ENCODE measurements at places on chromosomes 2 and 18.

GRCh38 chr2:95393901-95394300 is 8.6 kb upstream of the FAHD2A start:
- DNase-seq, result no peak

DNA sequence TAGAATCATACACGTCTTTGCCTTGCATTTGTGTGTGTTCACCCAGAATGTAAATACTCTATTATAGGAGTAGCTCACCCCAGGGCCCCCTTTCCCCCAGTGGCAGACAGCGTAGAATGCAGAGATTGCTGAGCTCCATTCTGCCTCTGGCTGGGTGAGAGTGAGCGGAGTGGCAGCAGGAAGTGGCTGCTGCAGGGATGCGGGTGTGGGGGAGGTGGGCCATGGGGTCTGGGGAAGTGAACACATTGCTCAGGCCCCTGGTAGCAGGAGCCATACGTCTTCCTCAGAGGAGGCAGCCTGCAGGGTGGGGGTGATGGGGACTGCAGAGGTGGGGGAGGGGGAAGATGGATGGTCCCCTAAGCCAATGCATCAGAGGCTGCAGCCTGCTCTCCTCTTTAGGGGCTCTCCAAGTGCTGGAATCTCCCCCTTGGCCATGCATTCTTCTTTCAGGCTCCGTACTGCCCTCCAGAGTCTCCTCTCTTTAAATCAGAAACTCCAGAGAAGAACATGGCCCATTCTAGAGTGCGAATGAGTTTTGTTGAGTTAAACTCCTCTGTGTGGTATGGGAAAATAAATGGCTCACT is 72.2 kb downstream of the CELF4 start:
- no peak for DNase-seq

- no peak for DNase-seq
Observed at GRCh38 chr2:175030380-175031271, 25.4 kb upstream of the CHN1 start.

DNA sequence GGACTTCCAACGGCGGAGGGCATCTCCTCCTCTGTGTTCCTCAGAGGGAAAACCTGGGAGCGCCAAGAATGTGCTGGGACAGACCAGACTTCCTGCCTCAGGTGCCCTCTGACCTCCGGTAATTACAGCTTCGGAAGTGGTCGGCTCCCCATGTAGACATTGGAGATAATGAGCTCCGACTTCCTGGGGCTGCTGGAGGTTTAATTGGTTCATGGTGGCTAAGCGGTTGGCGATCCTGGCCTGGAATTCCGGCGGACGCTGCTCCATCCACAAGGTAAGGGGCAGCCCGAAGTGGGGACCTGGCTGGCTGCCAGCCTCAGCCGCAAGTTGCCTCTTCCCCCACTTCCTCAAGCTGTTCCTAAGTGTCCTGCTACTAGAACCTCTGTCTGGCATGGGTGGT is 83.2 kb upstream of the EPC2 start:
- DNase-seq, result no peak

DNA sequence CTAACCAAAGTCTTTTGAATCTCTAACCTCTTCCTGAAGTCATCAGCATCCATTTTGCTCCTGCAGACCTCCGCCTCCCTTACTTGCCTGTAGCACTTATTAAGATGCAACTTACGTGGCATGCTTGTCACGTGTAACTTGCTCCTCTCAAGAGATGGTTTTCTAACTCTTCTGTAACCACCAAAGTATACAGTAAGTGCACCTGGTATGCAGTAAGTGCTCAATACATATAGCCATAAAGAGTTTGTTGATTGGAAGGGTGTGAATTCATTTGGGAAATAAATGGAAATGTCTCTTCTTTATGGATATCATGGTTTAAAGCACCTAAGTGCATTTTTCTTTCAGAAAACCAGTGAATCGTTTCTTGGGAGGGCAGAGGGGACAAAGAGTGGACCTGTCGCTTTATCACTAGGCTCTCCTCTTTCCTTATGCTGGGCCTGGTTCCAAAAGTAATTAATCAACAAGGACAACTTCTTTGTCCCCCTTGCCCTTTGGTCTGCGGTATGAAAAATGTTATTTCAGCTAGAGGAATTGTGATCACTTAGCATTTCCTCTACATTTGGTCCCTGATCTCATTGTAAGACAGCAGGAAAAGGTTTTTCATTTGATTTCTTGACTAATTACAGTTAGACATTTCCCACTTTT is 370.0 kb upstream of the SPRED2 start:
- DNase-seq, result no peak

DNA sequence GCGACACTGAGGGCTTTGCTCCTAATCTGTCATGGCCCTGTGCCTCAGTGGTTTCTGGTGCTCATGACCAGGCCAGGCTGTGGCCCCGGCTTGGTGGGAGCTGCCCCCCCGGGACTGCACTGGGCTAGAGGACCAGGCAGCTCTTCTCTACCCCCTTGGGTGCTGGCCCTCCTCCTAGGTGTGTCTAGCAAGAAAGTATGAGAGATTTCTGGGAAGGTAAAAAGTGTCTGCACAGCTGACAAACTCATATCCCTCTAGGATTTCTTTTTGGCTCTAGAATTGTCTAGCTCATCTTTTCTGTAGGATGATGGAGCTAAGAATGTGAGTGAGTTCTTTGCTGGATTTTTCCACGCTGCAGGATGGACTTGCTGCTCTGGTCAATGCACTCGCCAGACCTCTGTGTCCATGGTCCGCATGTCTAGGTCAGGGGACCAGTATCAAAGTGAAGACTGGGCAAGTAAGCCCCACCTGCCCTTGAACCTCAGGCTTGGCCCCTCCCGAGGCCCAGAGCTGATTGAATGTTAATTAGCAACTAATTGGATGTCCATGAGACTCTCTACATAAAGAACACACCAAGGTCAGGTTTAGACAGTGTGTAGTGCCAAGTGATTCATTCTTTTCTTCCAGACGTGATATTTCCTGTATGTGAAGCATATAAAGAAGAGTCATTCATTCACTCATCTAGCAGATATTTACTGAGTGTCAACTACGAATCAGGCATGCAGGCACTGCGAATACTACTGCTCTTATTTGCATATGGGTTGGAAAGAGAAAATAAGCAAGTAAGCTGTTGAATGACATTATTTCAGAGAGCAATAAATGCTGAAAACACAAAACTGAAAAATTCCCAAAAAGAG is 15.6 kb upstream of the PSD4 start:
- peak; percentile 15 for DNase-seq

GRCh38 chr2:50943791-50944190 is 88.1 kb downstream of the NRXN1 start:
- DNase-seq, result no peak

- no peak for DNase-seq
Observed at GRCh38 chr2:203987959-203988358, 51.4 kb downstream of the ICOS start.

- no peak for DNase-seq
Observed at GRCh38 chr18:31203096-31203793, 40.6 kb upstream of the DSC1 start.

GRCh38 chr2:174561283-174561971 is 36.2 kb downstream of the WIPF1 start:
- no peak for DNase-seq

GRCh38 chr2:118232796-118233195 is 144.5 kb downstream of the INSIG2 start:
- DNase-seq, result no peak

GRCh38 chr2:45612285-45612684 is 1.2 kb upstream of the SRBD1 start:
- no peak for DNase-seq

DNA sequence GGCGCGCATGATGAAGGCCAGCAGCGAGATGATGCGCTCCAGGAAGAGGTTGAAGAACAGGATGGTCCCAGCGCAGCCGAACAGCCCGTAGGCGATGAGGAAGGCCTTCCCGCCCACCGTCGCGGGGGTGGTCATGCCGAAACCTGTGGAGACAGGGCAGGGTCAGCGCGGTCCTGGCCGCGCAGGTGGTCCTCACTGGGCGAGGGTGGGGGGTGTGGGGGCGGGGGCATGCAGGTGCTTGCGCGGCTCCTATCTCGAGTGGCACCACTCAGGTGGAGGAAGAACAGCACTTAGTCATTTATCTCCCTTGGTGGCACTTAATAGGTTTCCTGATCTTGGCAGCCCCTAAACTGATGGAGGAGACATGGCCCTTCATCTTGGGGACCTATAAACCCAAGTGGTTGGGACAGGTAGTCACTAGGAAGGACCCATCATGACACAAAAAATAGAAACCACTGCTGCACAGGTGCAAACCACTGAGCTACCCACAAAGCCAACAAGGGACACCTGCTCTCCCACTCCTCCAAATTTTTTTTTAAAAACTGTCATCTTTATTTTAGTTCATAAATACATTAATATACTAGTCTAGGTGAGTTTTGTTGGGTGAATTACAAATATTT is 118.8 kb downstream of the MSH2 start:
- no peak for DNase-seq

- peak; percentile 61 for DNase-seq
Observed at GRCh38 chr2:47299555-47299954, 103.4 kb upstream of the MSH2 start.

DNA sequence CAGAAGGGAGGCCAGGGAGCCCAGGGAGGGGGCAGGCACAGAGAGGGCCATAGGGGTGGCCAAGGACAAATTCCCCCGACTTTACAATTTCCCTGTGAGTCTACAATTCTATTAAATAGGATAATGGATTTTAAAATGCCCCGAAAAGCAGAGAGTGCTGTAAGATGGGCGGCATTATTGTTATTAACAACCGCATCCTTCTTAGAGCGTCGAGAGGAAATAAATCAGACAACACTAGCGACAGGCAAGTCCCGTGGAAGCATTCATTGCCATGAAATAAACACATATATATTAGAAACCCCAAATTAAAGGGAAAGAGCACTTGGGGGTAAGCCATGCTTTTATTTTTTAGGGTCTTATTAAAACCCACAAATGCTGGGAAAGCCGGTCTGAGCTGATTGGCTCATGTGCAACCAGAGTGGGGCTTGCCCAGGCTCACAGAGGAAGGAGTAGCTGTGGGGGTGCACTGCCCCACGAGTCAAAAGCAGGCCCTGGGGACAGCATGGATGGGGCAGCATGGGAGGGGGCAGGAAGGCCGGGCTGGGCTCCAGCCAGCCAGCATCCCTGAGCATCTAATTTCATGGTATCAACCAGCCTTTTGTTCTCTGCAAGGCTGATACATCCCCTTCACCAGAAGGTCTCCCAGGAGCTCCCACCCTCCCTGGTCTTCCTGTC is 187.1 kb downstream of the CELF4 start:
- no peak for DNase-seq

GRCh38 chr2:213229814-213230213 is 54.5 kb upstream of the SPAG16 start:
- DNase-seq, result no peak

GRCh38 chr2:37156071-37156856 is 516 bp downstream of the EIF2AK2 start:
- DNase-seq, result no peak

DNA sequence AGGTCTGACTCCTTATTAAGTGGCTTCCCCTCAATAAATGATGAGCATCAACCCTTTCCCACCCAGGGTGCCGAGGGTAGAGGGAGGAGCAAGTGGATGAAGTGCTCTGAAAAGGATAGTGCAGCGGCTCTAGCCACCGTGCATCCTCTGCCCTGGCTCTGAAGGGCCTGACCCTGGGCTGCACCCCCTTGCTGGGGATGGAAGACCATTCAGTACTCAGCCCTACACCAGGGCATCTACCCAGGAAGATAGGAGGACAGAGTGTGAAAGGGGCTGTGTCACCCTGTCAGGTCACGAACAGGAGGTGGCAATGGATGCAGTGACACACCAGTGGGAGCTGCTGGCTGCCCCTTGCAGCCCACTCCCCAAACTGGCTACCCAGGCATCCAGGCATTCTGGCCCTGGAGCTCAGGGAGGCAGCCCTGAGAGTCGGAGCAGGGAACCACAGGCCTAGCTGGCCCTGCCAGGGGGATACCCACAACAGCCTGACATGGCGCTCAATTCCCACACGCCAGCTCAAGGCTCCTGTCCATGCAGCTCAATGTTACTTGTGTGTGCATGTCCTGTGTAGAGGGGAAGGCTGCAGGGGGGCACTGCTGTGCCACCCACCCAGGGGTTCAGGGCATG is 7.6 kb downstream of the ACTR1B start:
- DNase-seq, result no peak

- no peak for DNase-seq
Observed at GRCh38 chr2:84980263-84980983, 9.5 kb downstream of the KCMF1 start.

DNA sequence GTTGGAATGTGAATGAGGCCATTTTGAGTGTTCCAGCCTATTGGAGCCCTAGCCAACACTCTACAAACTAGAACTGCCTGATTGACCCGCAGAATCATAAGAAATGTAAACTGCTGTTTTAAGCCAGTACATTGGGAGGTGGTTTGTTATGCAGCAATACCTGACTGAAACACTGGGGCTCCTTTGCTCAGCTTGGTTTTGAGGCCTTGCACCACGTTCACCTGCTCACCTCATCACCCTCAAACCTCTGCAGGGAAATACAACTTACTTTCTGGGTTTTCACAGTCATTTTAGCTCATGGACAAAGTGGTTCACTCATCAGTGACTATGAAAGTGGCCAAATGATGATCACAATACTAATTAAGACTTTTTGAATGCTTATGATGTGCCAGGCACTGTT is 10.9 kb upstream of the DARS1 start:
- no peak for DNase-seq

GRCh38 chr18:31064130-31064529 is 21.6 kb upstream of the DSC3 start:
- DNase-seq, result no peak

DNA sequence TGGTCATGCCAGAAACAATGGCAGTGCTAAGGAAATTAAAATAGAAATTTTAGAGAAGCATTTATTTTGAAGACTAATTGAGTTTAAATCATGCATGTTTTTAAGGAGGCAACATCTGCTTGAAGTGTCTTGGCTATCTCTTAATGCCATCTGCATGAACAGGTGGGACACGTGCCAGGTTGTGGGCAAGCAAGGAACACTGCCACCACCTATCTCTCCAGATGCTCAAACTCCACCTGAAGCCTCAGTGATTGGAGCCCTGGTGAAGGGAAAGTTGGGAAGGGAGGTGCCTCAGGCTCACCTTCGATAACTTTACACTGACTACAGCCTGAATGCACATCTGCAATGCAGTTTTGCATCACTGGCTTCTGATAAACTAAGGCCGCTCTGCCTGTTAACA is 91.5 kb downstream of the TPGS2 start:
- no peak for DNase-seq

GRCh38 chr2:29723255-29724001 is 198.0 kb downstream of the ALK start:
- DNase-seq, result no peak

DNA sequence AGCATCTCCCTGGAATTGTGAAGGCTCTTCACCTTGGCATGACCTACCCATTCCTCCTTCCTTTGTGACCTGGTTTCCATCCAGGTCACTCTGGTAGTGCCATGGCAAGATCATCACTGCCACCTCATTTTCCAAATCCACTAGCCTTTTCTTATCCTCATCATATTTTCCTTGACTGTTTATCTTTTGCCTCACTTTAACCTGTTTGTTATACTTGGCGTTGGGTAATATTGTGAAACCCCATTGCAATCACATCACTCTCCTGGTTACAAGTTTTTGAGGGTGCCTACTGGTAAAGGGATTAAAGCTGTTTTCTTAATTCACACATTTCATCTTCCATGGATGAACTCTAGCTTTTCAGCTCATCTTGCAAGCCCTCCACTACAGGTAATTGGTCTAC is 39.1 kb upstream of the IGFBP2 start:
- no peak for DNase-seq

GRCh38 chr2:190283783-190284182 is 35.8 kb downstream of the HIBCH start:
- DNase-seq, result no peak

- peak; percentile 1 for DNase-seq
Observed at GRCh38 chr18:4068552-4069158, 386.5 kb downstream of the DLGAP1 start.

GRCh38 chr2:202780514-202781021 is 91.0 kb downstream of the ICA1L start:
- no peak for DNase-seq

GRCh38 chr18:49846718-49847470 is 33.6 kb upstream of the ACAA2 start:
- DNase-seq, result no peak
